ENCODE measurements at places on chromosomes 2 and 18.

DNA sequence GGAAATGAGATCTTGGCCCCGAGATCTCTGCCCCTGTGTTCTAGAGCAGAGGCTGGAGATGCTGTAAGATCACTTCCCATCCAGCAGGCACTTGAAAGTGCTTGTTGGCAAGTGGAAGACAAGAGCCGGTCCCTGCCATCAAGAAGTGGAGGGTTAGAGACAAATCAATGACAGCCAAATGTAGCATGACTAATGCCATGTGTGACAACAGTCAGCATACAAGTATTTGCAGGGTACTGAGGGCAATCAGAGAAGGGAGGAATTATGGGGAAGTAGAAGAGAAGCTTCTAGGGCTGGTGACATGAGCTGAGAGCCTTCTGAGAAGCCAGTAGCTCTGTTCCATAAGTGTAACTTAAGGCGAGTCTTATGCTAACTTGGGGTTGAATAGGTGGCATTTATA lies 58.6 kb downstream of the TMEM17 start:
- DNase-seq, result no peak

GRCh38 chr2:5691221-5691984 lies 781 bp upstream of the SOX11 start:
- no peak for DNase-seq

DNA sequence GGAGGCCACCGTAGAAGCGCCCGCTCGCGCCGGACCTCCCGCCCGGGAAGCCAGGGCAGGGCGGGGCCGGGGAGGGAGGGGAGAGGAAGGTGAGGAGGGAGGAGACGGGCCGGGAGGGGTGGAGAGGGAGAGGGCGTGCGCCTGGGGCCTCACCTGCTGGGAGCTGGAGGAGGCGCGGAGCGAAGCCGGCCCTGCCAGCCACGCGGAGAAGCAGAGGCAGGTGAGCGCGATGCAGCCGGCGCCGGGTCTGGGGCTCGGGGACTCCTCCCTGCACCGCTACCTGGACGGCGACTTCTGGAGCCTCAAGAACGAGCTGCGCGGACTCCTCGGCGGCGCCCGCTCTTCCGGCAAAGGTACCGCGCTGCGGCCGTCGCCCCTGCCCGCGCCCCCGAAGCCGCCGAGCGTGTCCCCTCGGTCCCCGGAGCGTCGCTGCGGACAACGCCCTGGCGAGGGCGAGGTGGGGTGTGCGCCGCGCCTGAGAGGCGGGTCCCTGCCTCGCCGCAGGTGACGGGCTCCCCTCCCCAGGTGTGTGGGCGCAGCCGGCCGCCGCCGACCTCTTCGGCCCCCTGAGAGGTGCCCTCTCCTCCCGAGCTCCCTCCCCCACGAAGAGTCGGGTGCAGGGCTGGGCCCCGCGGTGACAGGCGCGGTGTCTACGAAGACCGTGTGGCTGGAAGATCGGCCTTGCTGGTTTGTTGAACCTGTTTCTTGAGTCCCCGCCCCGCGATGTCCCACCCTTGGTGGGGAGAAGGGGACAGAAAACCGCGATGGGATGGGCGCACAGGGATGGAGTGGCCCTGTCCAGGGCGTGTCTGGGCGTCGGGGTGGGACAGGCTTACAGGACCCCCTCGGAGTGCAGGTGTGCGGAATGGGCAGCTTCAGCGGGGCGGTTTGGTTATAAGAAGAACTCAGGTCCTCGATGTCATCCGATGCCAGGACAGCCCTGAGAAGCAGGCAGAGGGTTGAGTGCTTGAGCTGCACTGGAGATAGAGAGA lies at the start of gene ACOXL:
Gene ACOXL (plus strand): TSS at position 152 of the 992 bp plus-strand sequence. CDS start 35,817 bp downstream, outside the sequence.
- no peak for DNase-seq

DNA sequence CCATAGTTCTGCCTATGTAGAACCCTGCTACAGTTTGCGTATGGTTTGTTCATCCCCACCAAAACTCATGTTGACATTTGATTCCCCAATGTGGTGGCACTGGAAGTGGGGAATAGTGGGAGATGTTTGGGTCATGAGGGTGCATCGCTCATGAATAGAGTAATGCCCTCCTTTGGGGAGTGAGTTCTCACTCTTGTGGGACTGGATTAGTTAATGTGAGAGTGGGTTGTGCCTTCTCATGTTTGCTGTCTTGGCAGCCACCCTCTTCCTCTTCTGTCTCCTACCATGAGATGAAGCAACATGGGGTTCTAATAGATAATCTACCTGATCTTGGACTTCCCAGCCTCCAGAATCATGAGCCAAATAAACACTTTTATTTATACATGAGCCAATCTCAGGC lies 237.2 kb upstream of the APCDD1 start:
- no peak for DNase-seq

DNA sequence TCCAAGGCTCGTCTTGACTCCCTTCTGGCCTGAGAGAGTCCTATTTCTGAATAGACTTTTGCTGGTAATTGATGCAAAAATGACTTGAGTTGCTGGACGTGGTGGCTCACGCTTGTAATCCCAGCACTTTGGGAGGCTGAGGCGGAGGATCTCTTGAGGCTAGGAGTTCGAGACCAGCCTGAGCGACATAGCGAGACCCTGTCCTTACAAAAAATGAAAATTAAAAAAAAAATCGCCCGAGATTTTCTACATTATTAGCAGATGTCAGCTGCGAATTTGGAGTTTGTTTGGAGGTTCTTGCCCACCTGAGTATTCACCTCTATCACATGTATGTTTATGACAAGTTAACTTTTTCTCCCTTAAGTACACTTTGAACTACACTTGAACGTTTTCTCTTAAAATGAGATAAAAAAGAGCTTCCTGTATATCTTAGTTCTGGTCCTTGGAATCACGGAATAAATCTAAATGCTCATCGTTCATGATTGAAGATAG lies 471 bp upstream of the C2orf42 start:
- no peak for DNase-seq

- DNase-seq, result no peak
Measured at GRCh38 chr18:62371436-62371835, 46.3 kb downstream of the TNFRSF11A start.

GRCh38 chr2:134791616-134792015 lies 46.8 kb upstream of the ACMSD start:
- DNase-seq, result peak; percentile 26

DNA sequence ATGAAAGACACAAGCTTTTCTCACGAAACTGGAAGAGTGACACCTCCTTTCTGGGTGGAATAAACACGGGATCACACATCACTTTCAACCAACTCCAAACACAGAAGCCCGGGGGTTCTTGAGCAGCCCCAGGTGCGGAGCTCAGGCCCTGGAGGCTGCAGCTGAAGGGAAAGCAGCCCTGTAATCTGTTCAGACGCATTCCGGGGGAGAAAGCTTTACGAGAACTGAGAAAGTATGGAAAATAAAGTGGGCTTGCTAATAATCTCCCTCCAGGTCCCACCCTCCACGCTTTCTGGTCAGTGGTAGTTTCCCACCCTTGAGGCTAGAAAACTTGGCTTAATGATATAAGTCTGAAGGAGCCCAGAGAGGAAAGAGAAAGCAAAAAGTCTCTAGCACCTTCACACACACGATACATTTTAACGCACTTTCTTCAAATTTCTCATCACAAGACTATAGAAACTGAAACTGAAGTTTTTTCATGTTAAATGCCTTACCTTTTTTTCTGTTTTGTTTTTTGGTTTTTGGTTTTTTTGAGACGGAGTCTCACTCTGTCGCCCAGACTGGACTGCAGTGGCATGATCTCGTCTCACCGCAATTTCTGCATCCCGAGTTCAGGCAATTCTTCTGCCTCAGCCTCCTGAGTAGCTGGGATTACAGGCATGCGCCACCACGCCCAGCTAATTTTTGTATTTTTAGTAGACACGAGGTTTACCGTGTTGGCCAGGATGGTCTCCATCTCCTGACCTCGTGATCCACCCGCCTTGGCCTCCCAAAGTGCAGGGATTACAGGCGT lies 141.3 kb downstream of the AFF3 start:
- DNase-seq, result no peak

DNA sequence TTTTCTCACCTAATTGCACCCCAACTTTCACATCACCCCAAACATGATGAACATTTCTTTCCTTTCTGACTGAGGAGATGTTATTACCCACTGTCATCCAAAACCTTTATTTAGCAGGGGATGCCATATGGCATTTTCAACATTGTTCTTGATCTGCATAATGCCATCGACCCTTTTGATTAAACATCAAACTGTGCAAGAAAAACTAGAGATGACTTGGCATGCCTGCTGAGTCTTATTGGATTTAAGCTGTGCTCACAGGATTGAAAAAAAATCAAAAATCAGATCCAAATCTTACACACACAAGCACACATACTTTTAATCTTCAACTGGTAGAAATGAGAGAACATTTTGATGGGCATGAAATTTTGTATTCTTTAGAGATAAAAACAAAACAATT lies 536.0 kb downstream of the TMX3 start:
- DNase-seq, result no peak

DNA sequence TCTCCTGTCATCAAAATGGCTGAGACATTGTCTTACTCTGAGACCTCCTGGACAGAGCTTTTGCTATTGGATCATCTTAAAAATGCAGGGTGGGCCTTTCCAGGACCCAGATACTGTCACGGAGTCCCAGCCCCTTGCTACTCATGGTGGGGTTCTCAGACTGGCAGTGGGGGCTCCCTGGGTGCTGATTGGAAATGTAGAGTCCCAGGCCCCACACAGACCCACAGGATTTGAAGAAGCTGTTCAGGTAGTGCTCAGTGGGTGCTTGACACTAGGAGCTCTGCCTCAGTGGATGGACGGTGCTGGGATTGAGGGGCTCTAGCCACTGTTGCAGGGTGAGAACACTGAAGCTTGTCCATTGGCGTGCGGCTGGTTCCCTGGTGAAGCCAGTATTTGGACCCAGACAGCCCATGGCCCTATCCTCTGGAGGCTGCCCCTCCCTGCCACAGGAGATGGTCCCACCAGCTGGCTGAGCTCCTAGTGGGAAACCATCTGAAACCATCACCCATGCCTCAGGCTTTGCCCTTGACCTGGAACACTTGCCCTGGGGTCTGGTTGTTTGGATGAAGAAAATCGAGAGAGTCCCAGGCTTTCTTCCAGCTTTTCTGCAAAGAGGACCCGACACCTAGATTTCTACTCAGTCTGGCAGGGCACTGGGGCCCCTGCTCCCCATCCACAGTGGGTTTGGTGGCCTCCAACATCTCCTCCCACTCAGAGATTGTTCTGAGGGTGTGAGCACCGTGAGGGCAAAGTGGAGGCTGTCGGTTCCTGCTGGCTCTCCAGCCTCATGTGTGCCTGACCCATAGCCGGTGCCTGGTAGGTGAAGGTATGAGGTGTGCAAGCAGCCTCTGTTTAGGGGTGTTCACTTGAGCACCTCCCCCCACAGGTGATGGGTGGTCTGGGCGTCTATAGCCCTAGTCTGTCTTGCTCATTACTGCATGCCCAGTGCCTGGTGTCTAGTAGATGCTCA lies 30.1 kb downstream of the MROH2A start:
- no peak for DNase-seq

DNA sequence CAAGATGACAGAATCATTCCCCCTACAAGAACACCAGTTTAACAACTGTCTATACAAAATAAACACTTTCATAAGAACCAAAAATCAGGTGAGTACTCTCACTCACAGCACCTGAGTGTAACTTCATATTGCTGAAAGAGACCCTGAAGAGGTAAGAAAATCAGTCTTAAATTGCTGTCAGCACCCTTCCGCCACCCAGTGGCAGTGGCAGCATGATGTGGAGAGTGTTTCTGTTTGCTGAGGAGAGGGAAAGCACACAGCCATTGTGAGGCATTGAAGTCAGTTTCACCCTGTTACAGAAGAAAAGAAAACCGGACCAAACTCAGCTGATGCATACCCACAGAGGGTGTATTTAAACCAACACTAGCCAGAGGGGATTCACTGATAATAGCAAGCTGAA lies 1240.8 kb upstream of the CRIM1 start:
- DNase-seq, result no peak

DNA sequence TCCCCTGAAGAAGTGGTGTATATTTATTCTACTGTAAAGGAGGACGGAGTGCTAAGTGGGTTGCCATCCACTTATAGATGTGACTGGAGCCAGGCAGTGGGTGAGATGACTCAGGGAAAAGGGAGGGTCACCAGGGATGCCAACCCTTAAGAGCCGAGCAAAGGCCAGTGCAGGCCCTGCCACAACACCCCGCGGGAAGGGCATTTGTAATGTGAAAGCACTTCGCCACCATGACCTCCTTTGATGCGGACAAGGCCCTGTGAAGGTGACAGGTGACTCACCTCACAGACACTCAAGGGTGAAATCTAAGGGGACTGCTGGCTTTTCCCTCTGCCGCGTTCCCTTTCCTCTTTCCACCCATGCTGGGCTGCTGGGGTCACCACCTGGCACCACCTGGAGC lies 50.2 kb upstream of the MRPL33 start:
- DNase-seq, result no peak

DNA sequence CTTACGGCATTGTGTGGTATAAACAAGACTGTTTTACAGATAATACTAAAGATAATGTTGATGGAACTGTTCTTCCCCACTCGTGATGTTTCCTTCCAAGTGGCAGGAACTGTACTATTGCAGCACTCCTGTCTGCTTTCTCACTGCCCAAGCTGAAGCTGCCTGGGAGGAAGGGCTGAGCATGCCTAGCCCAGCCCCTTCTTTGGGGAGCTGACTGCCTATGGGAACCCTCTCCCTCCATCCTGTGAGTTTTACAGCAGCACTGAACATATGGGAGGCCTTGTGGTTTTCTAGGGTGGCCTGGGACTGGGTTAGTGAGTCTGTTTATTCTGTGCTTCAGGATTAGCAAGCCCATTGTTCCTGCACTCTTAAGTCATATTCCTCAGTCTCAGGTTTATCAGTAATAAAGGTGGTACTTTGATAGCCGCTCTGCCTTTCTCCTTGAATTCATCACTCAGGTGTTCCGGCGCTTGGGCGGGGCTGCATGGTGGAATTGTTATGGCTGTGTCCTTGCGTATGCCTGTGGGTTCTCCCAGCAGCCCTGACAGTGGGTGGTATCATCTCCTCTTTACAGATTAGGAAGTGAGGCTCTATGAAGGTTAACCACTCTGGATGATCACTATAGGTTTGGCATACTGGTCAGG lies 379.7 kb downstream of the PTPRM start:
- DNase-seq, result peak; percentile 57

GRCh38 chr2:138182250-138182936 lies 218.1 kb downstream of the HNMT start:
- DNase-seq, result no peak

DNA sequence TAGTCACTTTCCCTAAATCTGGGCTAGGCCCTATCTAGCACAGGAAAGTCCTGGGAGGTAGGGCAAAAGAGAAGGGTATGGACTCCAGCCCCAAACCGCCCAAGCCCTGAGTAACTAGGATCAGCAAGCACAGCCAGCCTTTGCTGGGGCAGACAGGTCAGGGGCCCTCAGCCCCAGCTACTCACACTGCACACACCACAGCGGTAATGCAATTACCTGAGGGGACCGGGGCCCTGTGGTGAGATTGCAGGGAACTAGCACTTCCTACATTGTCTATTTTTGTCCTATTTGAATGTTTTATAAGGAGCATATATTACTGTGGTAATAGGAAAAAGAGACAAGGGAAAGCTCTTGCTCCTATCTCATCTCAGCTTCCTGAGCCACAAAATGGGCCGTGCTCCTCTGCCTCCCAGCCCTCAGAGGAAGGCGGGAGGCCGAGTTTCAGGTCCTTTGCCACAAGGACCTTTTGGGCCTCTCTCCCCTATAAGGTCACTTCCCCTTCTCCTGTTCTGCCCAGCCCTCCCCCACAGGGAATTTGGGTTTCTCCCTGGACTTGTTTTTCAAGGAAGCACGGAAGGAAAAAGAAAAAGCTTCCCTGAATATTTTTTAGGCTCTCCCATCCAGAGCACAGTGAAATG lies 20.5 kb downstream of the RAB11FIP5 start:
- no peak for DNase-seq

- DNase-seq, result no peak
Measured at GRCh38 chr18:5464251-5464650, 79.5 kb downstream of the EPB41L3 start.

All from midbrain (tissue), 1 donor.